ENCODE measurements at places on chromosomes 1 and 21.

DNA sequence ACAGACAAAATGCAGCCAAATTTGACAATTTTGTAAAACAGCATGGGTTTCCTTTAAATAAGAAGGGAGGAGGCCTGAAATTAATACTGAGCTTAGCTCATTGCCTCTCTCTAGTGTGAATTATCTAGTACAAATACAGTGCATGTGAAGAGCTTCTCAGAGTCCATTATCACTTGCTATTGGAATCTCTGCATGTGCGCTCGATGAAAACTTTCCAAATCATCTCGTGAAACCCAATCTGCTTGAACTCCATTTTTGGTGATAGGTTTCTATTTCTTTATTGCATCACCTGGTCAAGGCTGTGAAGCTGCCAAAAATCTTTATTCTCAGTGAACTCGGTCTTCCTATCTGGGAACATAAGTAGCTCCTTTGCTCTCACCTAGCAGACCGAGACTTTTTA lies 49.5 kb upstream of the LYPLAL1 start:
- no peak for DNase-seq

- peak; percentile 90 for DNase-seq
Measured at GRCh38 chr1:234373064-234373958, at the start of gene COA6. Gene COA6 (plus strand): TSS chr1:234373456. CDS start chr1:234373467, 11 bp downstream.

- no peak for DNase-seq
Measured at GRCh38 chr1:14320518-14320917, 278.0 kb upstream of the KAZN start.

DNA sequence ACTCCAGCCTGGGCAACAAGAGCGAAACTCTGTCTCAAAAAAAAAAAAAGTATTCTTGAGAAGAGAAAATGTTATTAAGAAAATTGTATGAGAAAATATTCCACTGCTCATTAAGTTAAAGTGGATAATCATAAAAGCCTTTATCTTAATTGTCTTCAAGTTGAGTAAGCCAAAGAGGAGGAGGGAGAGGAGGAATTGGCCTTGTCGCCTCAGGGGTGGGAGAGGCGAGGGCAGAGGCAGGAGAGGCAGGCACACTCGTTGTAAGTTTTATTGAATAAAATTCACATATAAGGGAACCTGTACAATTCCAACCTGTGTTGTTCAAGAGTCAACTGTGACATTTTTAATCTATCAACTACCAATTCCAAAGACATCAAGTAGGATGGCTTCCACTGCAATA lies 820.3 kb downstream of the USP25 start:
- DNase-seq: no peak

DNA sequence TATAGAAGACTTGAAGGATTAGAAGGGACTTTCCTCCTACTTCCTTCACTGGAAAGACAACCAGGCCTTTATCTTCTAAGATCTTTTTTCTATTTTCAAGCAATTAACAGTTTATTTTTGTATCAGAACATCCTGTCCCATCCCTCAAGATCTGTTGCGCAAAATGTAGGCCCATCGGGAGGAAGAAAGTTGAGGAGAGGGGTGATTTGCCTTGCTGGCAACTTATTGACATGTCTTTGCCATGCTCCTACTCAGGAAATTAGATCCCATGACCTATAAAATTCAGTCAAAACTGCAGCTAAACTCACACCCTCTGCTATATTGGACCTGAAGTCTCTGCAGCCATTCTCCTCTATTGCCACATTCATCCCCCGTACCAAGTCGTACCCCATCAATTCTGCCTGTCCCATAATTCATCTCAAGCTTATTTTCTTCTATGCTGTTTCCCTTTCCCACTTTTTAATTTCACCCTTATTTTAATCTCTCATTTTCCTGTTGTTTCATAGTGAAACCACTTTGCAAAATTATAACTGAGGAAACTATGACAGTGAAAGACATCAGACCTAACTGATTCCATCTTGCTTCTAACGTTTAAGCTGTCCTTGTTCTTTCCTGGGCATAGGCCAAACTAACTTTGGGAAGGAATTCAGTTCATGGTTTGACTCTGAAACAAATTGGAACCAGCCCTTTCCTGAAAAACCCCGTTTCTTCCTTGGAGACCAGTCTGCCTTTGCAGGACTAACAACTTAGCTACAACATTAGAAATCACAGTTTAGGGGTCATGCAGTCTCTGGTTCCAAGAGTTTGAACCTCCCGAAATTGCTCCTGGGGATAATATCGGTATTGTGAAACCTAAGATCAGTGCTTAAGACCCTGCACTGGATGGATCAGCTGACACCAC lies 195.7 kb upstream of the PTBP2 start:
- no peak for DNase-seq

DNA sequence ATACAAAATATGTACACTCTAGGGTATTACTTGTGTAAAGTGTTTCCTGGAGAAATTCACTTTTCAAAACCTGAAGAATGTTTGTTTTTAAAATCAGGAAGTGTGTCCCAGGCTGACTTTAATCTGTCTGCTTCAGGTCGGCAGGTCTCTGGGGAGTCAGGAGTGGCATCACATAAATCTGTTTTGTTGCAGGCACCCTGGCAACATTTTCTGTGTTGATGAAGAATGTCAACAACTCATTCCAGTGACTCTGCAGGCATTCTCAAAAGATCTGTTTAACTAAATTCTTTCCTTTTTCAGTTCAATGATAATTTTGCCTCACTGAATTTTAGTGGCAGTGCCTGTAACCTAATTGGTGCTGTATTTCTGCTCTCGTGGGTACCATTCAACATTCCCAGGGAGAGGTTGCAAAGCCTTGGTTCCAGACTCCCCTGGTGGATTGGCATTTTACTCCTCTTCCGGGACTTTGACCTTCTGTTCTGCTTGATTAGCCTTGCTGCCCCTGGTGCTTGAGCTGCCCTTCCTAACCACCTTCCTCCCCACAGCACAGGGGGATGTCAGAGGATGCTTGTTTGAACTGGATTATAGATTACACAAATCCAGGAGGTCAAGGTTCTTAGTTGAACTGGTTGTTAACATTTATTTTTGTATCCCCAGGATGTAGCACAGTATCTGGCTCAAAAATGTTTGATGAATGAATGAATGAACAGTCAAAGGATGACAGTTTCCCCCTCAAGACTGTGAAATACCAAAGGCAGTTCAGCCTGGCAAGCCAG lies 55.4 kb upstream of the LPGAT1 start:
- no peak for DNase-seq

DNA sequence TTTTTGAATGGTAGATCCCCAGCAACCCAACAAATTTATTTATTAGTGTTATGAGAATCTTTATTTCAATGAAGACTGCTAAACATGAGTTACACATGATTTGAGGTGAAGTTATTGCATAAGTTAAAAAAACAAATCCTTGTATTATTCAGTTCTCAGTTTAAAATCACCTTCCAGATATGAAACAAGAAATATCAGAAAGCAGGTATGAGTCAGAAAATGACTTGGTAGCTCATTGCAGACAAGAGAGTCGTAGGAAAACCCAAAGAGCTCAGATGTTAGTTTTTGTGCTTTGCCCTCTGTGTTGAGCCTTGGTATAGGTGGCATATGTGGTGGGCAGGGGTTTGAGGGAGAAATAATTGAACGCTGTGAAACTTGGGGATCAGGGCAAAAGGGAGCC lies 339.4 kb downstream of the BRINP3 start:
- no peak for DNase-seq

DNA sequence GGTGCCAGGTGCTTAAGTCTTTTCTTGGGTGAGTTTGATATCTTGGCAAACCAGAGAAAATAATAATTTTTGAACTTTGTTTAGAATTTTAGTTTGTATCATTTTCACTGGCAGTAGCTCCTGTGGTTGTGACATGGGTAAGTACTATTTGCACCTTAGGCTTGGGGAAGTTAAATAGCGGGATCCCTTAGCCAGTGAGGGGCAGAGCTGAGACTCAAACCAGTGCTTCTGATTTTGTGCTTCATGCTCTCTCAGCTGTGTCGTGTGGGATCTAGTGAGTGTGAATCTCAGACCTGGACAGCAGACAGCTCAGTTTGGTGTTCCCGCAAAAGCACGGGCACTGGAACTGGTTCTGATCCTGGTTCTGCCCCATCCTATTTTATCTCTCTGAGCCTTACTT lies 9.6 kb downstream of the PRCC start:
- no peak for DNase-seq

GRCh38 chr1:76084029-76084627 lies 9.6 kb downstream of the ST6GALNAC3 start:
- DNase-seq: no peak

DNA sequence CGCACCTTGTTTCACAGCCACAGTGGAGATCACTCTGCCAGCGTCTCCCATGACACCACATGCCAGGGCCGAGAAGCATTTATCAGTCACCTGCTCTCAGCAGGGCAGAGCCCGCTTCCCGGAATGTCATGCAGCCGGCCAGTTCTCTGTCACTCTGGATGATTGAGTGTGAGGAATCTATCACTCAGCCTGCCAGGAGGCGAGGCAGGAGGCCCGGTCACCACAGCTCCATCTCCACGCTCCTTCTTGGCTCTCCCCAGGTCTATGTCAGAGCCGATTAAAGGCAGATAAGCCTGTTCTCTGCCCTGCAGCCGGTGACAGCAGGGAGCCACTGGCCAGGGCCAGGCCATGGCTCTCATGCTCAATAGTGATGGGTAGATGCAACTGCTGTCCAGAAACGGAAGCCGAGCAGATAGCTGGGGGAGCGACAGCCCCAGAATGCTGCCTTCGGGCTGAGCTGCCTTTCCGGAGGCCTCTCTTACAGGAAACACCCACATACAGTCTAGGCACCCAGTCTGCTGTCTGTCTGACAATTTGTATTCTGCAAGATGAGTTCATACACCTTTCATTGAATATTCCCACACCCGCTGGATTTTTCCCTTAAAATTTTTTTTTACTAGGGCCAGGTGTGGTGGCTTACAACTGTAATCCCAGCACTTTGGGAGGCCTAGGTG lies 64.1 kb downstream of the ACTL8 start:
- no peak for DNase-seq

DNA sequence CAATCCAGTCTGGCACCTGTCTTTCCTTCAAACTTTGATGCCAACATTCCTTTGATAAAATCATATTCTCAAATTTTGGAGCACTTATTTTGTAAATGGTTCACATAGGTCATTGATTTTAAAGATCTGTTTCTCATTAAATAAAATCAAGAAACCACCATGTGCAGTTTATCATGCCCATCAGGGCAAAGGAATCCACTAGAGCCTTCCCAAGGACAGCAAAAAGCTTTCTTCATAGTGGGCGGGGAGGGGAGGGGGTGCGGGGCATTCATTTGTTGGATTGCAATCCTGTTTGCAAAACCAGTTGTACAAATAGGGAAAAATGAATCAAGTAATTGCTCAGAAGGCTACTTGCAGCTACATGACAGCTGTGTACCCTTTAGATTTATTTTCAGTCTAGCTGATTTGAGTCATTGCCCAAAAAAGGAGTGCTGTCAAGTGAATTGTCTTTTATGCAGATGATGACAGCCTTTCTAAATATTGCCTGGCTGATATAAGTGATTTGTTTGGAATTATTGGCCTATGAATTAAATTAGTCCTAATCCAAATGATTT lies 23.0 kb downstream of the LRRC8B start:
- DNase-seq: no peak

DNA sequence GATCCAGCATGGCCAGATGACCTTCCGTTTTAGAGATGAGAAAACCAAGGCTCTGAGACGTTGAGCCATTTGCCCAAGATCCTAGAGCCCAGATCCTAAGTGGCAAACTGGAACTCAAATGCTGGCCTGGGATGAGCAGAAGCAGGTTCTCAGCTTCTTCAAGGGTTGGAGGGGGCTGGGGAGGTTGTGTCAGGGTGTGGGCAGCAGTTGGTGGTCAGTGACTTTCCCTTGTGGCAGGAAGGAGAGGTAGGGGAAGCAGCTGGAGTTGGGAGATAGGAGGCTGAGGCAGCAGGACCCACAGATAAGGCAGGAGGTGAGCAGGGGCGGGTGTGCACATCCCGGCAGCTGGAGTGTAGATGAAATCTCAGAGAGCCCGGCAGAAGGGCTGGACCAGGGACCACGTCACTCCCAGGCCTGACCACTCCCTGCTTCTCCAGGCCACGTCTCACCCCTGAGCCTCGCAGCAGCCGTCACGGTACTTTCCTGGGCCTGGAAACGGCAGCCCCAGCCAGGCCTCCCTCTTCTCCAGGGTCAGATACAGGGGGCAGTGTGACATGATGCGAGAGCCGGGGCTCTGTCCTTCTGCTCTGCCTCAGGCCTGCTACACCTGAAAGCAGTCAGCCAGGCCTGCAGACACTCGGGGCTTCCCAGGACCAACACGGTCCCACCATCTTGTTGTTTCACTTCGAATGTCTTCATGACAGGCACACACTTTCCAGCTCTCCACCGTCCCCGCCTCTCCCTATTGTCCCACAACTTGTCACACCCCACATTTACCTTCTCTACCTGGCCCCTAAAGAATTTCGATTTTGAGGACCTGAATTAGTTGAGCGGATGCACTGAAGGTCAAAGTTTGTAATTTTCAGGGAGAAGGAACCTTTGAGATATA lies 11.5 kb upstream of the LAPTM5 start:
- DNase-seq: no peak

DNA sequence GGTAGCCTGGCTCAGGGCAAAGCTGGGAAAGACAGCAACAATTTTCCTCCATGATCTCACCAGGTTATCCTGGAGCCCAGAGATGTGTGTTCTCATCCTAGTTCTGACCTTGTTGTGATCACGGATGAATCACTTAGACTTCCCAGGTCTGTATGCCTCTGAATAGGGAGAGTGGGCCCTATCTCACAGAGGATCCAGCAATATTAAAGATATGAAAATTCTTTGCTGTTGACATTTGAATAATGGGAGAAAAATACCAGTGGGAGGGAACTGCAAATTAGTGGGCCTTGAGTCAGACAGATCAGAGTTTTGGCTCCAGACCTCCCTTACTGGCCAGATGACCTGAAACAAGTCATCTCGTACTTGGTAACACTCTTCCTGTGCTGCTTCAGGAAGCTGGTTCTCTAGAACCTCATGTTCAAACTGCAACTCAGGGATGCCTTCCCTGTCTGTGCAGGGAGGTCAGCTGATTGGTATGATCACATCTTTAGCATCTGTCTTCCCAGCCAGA lies 32.8 kb upstream of the RNF19B start:
- no peak for DNase-seq

GRCh38 chr1:25875154-25875855 lies at the start of gene PAQR7:
Gene PAQR7 (minus strand): TSS chr1:25875708. CDS start chr1:25863839, 11,869 bp downstream.
- DNase-seq: peak; percentile 74

DNA sequence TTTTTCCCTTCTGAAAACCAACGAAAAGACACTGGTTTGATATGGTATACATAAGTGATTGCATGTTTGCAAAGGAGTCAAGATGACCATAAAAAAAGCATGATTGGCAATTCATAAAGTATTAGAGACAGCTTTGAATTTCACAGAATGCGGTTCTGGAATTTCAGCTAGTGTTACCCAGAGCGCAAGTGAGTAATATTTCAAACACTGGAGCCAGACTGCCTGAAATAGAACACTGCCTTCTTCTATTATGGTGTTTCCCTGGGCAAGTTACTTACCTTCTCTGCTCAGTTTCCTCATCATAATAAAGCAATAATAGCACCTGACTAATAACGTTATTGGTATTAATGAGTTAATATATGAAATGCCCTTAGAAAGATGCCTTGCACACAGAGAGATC lies 54.7 kb downstream of the NEGR1 start:
- no peak for DNase-seq
